ENCODE measurements at places on chromosomes 12 and 14.

- DNase-seq, result no peak
Observed at GRCh38 chr12:25854991-25855390, 103.5 kb upstream of the RASSF8 start.

DNA sequence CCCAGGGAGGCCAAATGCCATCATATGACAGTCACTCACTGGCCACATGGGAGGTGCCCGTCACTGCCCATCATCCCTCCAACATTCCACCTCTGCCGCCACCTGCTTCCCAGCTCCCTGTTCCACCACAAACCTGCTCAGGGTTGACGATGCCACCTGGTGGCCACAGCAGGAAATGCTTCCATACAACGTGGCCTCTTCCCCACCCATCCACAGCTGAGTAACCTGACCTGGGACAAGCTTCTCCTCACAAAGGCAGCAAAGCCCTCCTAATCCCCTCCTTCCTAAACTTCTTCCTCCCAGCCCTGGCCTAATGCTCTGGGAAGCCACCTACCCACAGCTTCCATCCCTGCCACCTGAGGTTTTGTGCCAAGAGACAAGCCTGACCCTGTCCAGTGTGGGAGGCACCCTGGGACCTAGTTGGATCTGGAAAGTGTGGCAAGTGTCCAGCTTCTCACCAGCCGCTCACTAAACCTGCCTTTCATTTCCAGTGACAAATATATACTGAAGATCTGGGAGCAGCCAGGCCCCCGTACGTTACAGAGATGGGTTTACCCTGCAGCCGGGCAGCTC, 4.3 kb downstream of the DEGS2 start:
- peak; percentile 16 for DNase-seq

GRCh38 chr12:1880153-1880845, 38.2 kb downstream of the CACNA2D4 start:
- no peak for DNase-seq

GRCh38 chr12:48979602-48980388, 1.7 kb downstream of the WNT1 start:
- DNase-seq, result no peak

- DNase-seq, result no peak
Observed at GRCh38 chr12:76946446-76946845, 67.6 kb upstream of the CSRP2 start.

- DNase-seq, result no peak
Observed at GRCh38 chr12:148676-149416, 65.1 kb downstream of the SLC6A12 start.

DNA sequence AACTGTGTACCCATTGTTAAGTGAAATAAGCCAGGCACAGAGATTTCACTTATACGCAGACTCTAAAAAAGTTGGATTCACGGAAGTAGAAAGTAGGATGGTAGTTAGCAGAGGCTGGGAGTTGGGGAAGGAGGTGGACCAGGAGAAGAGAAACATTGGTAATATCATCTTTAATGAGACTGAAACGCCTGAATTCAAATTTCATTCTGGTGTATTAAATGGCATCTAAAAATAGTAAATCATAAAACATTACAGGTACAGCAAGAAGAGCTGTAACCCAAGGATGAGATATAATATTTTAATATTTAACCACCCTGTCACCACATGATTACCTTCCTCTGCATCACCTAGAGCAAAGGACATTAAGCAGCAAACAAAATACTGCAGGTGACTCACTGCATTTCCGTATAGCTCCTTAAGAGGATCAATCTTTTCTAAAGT, 99.4 kb downstream of the EPS8 start:
- DNase-seq, result no peak

- DNase-seq, result no peak
Observed at GRCh38 chr14:24606297-24606696, 3.2 kb downstream of the GZMH start.

DNA sequence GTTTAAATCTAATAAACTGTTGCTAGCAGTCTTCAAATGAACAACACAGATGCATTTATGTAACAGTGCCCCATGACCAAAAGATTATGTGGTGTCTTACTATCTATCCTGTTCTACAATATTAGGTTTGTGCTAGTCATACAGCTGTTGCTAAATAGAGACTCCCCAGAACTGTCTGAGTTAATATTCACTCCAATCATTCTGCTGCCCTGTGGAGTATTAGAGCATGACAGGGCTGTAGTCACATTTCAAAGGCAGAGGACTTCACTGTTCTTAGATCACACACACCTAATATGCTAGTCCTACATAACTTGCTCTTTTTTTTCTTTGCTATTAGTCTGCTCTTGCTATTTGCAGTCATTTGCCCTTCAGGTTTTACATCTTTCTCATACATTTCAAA, 157.6 kb upstream of the MDGA2 start:
- DNase-seq, result no peak

DNA sequence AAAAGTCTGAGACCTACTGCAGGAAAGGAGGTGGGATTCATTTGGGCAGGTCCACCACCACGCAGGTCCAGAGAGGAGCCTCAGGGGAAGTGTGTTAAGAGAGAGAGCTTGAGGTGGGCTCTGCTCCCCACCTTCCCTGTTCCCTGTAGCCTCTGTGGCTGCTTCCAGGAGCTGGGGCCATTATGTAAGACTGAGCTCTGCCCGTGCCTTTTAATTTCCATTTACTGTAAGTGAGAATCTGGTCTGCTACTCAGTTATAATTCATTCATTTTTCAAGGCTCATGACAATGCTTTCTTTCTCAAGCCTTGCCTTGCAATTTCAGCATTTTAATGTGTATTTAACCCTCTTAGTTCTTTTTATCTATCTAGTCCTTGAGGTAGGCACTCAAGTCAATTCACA, 8.3 kb downstream of the SLC4A8 start:
- DNase-seq, result no peak

- DNase-seq, result peak; percentile 62
Observed at GRCh38 chr12:115761784-115762183, 515.7 kb downstream of the MED13L start.

- DNase-seq, result peak; percentile 64
Observed at GRCh38 chr14:29637411-29637810, 290.2 kb downstream of the PRKD1 start.

DNA sequence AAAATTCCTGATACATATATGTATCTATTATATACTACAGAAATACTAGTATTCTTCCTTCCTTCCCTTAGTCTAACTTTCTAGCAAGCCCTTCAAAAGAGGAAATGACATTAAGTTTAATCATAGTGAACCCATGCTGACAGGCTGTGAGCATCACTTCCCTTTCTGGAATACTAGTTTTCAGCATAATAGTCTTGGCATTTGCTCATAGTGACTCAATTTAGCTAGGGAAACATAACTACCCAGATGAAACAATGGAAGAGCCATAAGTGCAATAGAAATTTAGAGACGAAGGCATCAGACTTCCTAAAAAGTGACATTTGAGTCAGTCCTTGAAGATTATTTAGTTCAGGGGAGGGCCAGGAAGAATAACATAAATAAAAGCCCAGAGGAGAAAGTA, 184.5 kb upstream of the CRY1 start:
- no peak for DNase-seq

DNA sequence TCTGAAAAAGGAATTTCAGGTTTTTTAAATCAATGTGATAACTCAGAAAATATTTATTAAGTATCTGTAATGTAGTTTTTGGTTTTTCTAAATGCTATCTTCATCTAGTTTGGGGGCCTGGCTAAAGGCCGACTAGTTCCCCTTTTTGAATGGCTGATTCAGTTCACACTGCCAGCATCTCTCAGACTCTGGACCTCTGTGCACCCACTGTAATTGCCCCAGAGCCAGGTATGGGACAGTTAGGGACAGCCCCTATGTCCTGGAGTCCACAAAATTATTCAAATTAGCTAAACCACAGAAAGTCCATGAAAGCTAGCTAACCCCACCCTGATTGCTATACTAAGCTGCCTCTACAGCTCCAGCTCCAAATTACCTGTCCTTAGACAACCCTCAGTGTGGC, 49.1 kb upstream of the RGS6 start:
- no peak for DNase-seq

- DNase-seq, result no peak
Observed at GRCh38 chr14:34797747-34798583, 77.2 kb downstream of the BAZ1A start.

DNA sequence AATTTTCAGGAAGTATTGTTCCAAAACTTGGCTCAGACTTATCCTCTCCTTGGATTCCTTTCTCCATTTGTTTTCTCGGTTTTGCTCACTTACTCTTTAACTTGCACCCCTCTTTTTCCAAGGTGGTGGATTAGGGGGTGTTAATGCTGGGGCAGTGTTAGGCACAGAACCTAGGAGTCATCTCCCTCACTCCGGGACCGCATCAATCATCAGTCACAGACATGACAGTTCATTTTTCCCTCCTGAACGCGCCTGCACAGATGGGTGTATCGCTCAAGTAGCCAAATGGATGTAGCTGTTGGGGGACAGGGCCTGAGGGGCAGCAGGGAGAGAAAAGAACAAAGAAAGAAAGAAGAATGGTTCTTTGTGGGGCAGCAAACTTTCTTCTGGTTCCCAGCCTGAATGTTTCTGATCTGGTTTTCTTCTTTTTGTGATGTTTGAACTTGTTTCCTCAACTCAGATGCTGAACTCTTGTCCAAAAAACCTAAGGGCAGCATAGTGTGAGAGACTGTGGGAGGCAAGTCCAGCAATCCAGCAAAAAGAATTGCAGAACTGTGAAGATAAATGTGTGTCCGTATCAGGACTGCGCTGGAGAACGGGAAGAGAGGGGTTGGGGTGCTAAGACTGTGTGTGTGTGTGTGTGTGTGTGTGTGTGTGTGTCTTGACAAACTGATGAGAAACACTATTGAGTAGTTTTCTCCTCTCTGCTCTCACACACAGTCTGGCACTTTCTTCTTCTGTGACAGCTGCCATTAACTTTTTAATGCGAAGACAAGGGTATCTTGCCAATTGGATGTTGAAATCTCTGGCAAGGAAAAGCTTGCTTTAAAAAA, 131.1 kb downstream of the FBXL14 start:
- DNase-seq, result no peak

DNA sequence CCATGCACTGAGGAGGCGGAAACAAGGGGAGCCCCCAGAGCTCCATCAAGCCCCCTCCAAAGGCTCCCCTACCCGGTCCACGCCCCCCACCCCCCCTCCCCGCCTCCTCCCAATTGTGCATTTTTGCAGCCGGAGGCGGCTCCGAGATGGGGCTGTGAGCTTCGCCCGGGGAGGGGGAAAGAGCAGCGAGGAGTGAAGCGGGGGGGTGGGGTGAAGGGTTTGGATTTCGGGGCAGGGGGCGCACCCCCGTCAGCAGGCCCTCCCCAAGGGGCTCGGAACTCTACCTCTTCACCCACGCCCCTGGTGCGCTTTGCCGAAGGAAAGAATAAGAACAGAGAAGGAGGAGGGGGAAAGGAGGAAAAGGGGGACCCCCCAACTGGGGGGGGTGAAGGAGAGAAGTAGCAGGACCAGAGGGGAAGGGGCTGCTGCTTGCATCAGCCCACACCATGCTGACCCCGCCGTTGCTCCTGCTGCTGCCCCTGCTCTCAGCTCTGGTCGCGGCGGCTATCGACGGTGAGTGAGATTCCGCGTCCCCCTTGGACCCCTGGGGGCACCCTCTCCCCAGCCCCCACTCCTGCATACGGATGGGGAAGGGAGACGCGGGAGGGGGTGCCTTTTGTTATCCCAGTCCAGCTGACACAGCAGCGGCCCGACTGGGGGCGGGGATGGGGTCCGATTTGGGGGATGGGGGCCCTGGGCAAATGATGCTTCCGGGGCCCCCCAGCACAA, 400 bp downstream of the LRP1 start:
- no peak for DNase-seq

GRCh38 chr12:71768900-71769299, 14.2 kb downstream of the RAB21 start:
- DNase-seq, result no peak

- no peak for DNase-seq
Observed at GRCh38 chr12:63929426-63929825, 84.9 kb downstream of the SRGAP1 start.

GRCh38 chr12:100058482-100059029, 73.8 kb upstream of the ANKS1B start:
- no peak for DNase-seq

- DNase-seq, result no peak
Observed at GRCh38 chr14:74391479-74391878, 34.5 kb downstream of the SYNDIG1L start.

DNA sequence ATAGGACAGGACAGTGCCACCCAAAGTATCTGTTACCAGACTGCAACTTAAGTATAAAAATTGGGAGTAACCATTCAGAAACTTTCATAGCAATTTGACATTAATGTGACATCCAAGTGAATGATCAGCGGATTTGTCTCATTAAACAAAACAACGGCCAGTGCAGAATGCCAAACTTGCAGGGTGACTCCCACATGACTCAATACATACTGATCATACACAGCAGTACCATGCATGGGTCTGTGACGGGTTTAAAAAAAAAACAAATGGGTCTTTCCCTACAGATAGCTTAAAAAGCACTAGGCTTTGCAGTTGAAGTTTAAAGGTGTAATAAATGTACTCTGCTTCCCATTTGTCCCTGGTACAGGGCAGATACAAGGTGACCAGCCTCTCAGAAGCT, 116.6 kb downstream of the SLC35F4 start:
- no peak for DNase-seq

DNA sequence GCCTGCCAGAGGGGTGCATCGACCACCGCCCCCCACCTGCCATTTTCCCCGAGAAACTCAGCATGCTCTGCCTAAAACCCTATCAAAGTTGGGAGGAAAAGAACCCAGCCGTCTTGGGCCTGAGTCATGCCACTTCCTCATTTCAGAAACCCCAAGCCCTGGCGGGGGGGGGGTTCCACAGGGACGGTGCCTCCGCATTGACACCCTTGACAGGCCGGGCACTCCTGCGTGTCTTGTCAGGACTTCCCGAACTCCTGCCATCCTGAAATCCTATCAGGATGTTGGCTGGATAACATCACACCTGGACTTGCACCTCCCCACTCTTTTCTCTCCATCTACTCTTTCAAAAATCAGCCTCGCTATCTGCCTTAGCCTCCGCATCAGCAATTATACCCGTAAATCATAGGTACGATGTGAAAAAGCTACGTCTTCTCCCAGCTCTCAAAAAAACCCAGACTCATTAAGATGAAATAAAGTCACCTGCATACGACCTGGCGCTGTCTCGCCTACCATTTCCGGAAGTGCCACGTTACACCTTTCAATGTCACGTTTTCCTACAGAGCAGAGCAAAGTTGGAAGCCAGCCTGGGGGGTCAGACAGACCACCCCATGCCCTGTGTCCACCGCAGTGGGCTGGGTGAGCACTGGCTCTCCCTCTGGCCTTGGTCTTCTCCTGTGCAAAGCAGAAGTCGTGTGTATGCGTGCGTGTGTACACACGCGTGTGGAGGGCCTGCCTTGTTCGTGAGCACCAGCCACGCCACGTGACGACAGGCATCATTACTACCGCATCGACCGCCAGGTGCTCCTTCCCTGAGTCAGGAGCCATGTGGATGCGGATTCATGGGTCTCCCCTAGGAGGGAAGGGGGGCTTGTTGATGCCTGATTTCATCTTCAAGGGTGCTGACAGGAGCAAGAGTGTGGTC, 96.7 kb downstream of the RFLNA start:
- no peak for DNase-seq

DNA sequence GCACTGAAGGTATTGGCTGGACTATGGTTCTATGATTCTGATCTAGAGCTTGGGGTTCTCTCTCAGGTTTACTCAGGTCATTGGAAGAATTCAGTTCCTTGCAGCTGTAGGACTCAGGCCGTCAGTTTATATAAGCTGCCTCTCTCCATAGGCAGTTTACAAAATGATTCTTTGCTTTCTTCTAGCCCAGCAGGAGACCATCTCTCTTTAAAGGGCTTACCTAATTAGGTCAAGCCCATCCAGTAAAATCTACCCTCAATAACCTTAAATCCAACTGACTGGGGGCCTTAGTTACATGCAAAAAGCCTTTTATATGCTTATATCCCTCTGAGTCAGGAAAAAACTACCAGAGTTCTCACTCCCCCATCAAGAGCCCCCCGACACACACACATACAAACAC, 80.5 kb upstream of the GARIN6 start:
- DNase-seq, result no peak
